Spinal cord (tissue), 10 donors: ENCODE measurements at places on chromosomes 5 and 9.

DNA sequence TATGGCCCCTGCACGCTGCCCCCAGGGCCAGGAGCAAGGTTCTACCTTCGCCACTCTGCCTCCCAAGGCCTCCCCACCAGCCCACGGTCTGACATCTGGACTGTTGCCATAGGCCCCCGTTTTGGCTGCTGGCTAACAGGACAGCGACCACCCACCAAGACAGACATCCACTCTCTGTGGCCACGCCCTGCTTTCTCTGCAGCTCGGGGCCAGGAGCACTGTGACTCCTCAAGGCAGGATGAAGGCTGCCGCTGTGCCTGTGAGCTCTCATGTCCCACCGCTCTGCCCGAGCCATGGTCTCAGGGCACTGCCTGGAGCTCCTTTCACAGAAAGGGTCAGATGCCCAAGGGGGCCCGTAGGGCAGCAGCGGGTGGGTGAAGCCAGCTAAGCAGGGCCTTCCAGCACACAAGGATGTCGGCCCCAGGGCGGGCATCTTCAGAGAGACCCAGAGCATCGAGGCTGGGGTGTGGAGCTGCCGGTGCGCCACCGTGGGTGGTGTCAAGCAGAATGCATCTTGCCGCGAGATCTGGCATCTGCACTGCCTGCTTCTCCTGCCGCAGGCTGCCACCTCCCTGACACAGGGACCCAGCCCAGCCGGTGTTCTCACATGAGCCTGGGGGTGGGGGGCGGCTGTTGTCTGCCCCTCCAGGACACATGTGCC, 92.2 kb upstream of the ADAMTS2 start:
- DNase-seq: no peak

- no peak for DNase-seq
Measured at GRCh38 chr5:109170629-109171350, 239.0 kb downstream of the PJA2 start.

GRCh38 chr9:78267889-78268288, 29.0 kb upstream of the PSAT1 start:
- DNase-seq: no peak

GRCh38 chr5:41403846-41404245, 106.6 kb downstream of the PLCXD3 start:
- no peak for DNase-seq

- no peak for DNase-seq
Measured at GRCh38 chr5:123263859-123264258, 159.3 kb downstream of the CEP120 start.
